Uterus (tissue), 4 donors: ENCODE measurements at places on chromosomes 11 and 22. TPM values are rescaled to one million over a fixed set of nuclear protein-coding genes. Genes with fewer than 3 reads are reported as not detected.
A peak's percentile ranks its signal among the peaks of the same experiment; 100 is the strongest.

PLAAT2 gene
- not detected for total RNA-seq

DNA sequence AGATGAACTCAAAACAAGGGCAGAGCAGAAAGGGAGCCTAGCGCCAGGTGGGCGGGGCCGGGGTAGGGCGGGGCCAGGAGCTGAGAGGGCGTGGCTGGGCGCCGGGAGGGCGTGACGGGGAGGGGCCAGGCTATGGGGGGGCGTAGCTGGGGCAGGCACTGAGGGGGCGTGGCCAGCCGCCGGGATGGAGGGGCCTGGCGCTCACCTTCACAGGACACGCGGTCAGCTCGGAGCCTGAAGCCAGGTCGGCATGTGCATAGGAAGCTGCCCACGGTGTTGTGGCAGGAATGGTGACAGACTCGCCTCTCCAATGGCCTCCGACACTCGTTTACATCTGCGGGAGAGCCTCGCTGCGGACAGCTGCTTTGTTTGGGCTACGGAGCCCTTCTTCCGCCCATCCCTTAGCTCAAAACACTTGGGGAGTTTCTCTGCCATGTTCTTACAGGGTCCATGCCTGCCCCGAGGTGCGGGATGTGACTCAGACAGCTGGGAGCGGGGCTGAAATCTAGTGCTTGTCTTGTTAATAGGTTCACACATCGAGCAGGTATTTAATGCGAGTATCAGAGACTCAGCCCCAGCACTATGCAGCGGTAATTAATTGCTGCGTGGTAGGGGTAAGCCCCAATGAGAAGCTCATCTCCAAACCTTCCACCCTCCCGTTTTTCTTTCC lies 13.4 kb downstream of the VWCE start:
- DNase-seq, result peak; percentile 48
- no peaks in the 10 kb centered on the region for H3K4me1 ChIP-seq
- H3K4me3 ChIP-seq, result no peak overlapping the region

DNA sequence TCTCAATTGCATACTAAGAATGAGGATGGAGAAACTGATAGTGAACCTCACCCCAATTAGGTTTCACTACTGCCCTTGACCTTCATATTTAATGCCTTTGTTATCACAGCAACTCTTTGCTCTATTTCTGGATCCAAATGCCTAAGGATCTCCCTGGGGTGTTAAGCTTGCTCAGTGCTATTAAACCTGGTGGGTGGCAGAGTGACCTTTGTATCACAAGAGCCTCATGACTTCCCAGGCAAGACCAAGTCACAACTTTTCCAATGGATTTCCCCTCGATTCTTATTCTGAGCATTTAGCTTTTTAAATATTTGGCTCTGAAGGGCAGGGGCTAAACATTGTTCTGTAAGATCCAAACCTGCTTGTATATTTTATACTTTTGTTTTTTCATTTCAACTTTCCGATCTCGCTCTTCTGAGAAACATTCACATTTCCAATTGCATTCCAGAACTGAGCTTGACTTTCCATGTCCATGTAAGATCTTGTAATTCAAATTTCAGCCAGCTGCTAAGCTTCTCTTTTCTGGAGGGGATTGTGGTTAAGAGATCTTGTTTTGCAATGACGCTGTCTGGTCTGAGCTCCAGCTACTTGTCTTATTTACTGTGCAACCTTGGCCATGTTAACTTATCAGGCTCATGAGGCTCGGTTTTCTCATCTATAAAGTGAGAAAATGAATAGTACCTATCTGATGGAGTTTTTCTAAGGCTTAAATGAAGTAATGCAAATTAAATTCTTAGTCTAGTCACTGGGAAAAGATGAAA lies 6.4 kb upstream of the EHF start:
- no peak overlapping the region for H3K4me3 ChIP-seq
- no peaks in the 10 kb centered on the region for H3K27me3 ChIP-seq
- H3K4me1 ChIP-seq, result no peaks in the 10 kb centered on the region
- DNase-seq, result no peak
- H3K36me3 ChIP-seq, result no peaks in the 10 kb centered on the region

TRIM66 gene
- 12.9 TPM for total RNA-seq

- DNase-seq, result no peak
- no peaks in the 10 kb centered on the region for H3K27me3 ChIP-seq
- no peaks in the 10 kb centered on the region for H3K36me3 ChIP-seq
- no peak overlapping the region for H3K27ac ChIP-seq
- no peak overlapping the region for H3K4me3 ChIP-seq
- H3K4me1 ChIP-seq, result no peaks in the 10 kb centered on the region
Measured at GRCh38 chr22:23714596-23715578, 24.1 kb downstream of the RGL4 start.

DNA sequence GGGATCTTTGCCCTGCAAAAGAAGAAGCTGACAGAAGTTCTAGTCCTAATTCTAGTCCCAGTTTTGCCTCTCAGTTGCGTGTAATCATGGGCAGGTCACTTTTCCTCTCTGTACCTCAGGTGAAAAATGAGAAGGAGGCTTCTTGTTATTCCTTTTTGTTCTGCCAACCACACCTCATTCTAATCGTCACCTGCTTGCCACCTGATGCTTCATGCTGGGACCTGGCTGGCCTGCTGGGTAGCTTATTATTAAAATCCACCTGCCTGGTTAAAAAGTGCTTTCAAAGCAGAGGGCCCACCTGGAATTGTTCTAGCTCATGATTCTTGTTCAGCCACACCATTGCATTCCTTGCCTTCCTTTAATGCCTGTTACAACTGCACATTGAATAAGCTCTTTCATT lies 8.4 kb upstream of the ALG8 start:
- no peak for DNase-seq
- H3K27me3 ChIP-seq, result no peaks in the 10 kb centered on the region
- no peak overlapping the region for H3K27ac ChIP-seq
- H3K4me1 ChIP-seq, result no peaks in the 10 kb centered on the region

IRAG1 gene
- 240 TPM for total RNA-seq

GGTLC3 gene
- not detected for total RNA-seq

ELFN2 gene
- not detected for total RNA-seq

- no peak for DNase-seq
- no peak overlapping the region for H3K27ac ChIP-seq
- no peaks in the 10 kb centered on the region for H3K27me3 ChIP-seq
- H3K4me1 ChIP-seq, result no peaks in the 10 kb centered on the region
Measured at GRCh38 chr22:22078329-22078728, 95.7 kb upstream of the TOP3B start.

DNA sequence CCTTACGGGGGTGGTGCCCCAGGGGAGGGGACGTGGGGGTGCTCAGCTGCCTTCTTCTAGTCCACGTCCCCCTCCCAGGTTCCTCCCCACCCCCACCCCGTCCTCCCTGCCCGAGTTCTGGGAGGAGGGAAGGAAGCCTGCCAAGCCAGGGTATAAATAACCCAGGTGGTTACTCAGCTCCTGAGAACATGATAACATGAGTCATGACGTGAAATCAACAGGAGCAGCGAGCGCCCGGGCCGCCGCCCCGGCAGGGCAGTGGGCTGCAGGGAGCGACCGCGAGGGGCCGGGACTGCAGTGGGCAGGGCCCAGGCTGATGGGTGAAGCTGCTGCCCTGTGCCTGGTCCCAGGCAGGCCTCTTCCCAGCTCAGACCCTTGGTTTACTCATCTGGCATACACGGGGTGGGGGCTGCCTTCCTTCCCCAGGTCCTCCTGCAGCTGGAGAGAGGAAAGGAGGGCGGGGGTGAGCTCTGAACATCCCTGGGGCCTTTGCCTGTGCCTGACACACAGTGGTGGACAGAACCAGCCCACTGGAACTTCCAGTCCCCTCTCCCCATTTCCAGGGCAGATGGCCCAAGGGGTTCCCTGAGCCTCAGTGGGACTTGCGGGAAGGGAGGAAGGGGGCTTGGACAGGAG lies 8.8 kb upstream of the PDGFB start:
- H3K27ac ChIP-seq, result peak overlapping the region; percentile 87
- no peaks in the 10 kb centered on the region for H3K27me3 ChIP-seq
- H3K4me3 ChIP-seq, result no peak overlapping the region

DNA sequence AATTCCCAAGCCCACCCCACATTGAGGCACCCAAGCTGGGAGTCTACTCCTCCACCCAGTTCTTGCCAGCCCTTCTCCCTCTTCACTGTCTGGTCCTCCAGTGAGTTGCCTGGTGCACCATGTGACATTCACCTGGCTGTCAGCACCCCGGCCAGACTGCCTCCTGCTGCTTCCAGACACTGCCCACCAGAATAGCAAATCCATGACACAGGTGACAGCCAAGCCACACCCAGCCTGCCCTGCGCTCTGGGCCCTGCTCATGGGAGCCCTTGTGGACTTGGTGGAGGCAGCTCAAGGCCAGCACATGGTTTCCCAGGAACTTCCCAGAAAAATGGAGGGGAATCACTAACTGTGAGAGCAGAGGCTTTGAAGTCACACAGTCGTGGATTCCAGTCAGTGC lies 96.3 kb upstream of the CSNK2A3 start:
- no peak overlapping the region for H3K27ac ChIP-seq
- no peak for DNase-seq
- H3K27me3 ChIP-seq, result no peaks in the 10 kb centered on the region
- H3K4me1 ChIP-seq, result no peaks in the 10 kb centered on the region
- H3K4me3 ChIP-seq, result no peak overlapping the region

DNA sequence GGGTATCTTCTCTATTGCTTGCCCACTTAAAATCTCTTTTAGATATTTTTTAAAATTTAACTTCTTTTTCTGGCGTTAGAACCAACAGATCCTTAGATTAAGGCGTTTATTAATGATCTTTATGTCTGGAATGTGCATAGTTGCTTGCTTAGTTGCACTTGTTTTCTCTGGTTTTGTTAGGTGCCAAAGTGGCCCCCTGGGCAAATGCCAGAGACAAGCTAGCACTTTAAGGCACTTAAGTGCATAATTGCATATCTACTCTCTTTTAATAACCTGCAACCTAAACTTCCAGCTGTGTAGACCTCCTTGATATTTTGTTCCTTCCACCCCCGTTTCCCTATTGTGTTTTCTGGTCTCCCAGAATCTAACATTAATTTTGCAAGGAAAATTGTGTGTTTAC lies 3.3 kb downstream of the RBM4 start:
- no peak for DNase-seq
- H3K4me1 ChIP-seq, result peaks cover 57% of the 10 kb centered on the region
- peak overlapping the region; percentile 20 for H3K27ac ChIP-seq
- H3K4me3 ChIP-seq, result peak overlapping the region; percentile 8
- H3K27me3 ChIP-seq, result no peaks in the 10 kb centered on the region
- H3K36me3 ChIP-seq, result no peaks in the 10 kb centered on the region

GRCh38 chr11:32615422-32615821 lies 31.8 kb downstream of the EIF3M start:
- H3K36me3 ChIP-seq, result no peaks in the 10 kb centered on the region
- H3K27me3 ChIP-seq, result no peaks in the 10 kb centered on the region
- H3K27ac ChIP-seq, result no peak overlapping the region
- DNase-seq, result no peak
- no peak overlapping the region for H3K4me3 ChIP-seq
- no peaks in the 10 kb centered on the region for H3K4me1 ChIP-seq

- H3K36me3 ChIP-seq, result no peaks in the 10 kb centered on the region
- no peak overlapping the region for H3K4me3 ChIP-seq
- H3K27ac ChIP-seq, result no peak overlapping the region
- H3K4me1 ChIP-seq, result peaks cover 2% of the 10 kb centered on the region
Measured at GRCh38 chr11:816433-816779, 2.3 kb upstream of the PNPLA2 start.

GRCh38 chr22:24812950-24813775 lies 7.2 kb downstream of the SGSM1 start:
- no peak overlapping the region for H3K4me3 ChIP-seq
- H3K27me3 ChIP-seq, result no peaks in the 10 kb centered on the region
- no peaks in the 10 kb centered on the region for H3K36me3 ChIP-seq
- no peak for DNase-seq
- no peaks in the 10 kb centered on the region for H3K4me1 ChIP-seq
- H3K27ac ChIP-seq, result no peak overlapping the region

DNA sequence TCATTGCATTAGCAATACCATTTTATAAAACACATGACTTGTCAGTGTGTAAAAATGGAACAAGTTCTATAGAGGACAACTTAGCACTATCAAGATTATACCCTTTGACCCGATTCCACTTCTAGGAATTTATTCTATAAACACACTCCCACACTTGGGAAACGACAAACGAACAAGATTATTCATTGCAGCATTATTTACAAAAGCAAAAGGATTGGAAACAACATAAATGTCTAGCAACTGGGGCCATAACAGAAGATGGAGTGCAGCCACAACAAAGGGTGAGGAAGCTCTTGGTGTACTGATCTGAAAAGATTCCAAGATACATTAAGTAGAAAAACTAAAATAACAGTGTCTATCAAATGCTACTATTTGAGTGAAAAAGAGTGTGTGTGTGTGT lies 2.3 kb upstream of the IRAG1 start:
- no peaks in the 10 kb centered on the region for H3K4me1 ChIP-seq
- H3K27me3 ChIP-seq, result no peaks in the 10 kb centered on the region
- peak overlapping the region; percentile 53 for H3K27ac ChIP-seq
- no peaks in the 10 kb centered on the region for H3K36me3 ChIP-seq
- no peak overlapping the region for H3K4me3 ChIP-seq

FAM227A gene
- 1.5 TPM for total RNA-seq

- H3K27ac ChIP-seq, result no peak overlapping the region
- no peaks in the 10 kb centered on the region for H3K4me1 ChIP-seq
Measured at GRCh38 chr11:18245396-18245795, 3.1 kb downstream of the SAA2 start.

ARAP1 gene
- total RNA-seq, result 222 TPM

TMEM80 gene
- total RNA-seq, result 2.6 TPM

RTN4RL2 gene
- total RNA-seq, result not detected

MEI1 gene
- total RNA-seq, result 0.70 TPM

TCN2 gene
- 21.8 TPM for total RNA-seq

- H3K27ac ChIP-seq, result no peak overlapping the region
- DNase-seq, result no peak
- H3K4me1 ChIP-seq, result no peaks in the 10 kb centered on the region
- H3K4me3 ChIP-seq, result no peak overlapping the region
Measured at GRCh38 chr22:49887702-49888101, 30.5 kb downstream of the ALG12 start.

TMEM191B gene
- 2.6 TPM for total RNA-seq
